ENCODE measurements at places on chromosomes 7 and 10.

DNA sequence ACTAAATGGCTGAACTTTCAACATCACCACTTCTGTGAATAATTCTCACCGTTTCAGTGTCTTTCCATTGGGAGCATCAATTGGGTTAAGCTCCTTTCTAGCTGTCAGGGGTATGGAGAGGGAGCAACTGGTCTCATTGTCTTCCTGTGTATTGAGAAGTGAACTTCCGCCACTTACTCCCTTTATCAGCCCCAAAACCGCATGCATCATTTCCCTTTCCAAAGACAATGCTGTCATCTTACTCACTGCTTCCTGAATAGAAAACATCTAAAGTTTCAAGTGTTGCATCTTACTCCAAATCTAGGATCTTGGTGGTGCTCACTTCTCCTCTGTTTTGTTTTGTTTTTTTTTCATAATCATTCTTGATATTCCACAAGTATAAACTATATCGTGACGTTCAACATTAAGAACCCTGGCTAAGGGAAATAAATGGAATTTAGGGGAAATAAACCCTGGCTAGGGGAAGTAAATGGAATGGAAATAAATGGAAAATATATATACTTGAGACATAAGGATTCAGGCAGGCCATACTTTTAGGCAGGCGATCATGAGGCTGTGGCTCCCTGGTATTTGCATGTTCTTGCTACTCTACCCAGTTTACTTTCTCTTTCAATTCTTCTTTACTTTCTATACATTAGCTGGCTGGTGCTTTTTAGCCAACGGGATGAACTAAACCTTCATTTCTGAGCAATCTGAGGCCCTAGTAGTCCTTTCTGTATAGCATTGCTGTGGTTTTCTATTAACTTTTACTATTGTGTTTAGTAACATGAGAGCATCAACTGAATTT lies 371.9 kb downstream of the BMPER start:
- DNase-seq: no peak

DNA sequence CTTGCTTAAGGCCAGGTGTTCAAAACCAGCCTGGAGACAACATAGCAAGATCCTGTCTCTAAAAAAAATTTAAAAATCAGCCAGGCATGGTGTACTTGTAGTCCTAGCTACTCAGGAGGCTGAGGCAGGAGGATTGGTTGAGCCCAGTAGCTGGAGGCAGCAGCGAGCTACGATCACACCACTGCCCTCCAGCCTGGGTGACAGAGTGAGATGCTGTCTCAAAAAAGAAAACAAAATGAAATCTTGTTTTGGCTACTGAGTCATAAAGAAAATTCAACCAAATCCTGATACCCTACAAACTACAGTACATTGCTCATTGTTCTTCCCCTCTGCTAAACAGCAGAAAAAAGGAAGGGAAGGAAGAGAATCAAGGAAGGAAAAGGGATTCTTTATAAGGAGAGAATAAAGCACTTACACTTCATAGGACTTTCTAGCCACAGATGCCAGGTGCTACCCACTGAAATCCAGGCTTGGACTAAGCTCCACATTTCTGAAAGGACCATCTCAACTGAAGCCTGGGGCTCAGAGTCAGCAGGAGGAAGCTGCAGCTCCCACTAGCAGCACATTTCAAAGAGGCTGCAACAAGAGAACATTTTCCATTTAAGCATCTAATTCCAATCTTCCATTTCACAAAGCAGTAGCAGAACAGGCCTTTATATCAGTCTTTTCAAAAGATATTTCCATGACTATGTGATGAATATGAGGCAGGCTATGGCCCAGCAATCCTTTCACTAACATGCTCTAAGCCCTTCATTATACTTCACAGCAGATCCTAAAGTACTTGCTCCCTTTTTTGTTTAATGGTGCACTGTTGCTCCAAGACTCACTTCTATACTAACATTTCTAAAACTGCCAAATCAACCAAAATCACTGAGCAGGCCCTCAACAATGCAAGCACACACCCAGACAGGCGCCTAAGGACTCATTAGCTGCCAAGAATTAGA lies 13.5 kb downstream of the TNPO3 start:
- DNase-seq: no peak

DNA sequence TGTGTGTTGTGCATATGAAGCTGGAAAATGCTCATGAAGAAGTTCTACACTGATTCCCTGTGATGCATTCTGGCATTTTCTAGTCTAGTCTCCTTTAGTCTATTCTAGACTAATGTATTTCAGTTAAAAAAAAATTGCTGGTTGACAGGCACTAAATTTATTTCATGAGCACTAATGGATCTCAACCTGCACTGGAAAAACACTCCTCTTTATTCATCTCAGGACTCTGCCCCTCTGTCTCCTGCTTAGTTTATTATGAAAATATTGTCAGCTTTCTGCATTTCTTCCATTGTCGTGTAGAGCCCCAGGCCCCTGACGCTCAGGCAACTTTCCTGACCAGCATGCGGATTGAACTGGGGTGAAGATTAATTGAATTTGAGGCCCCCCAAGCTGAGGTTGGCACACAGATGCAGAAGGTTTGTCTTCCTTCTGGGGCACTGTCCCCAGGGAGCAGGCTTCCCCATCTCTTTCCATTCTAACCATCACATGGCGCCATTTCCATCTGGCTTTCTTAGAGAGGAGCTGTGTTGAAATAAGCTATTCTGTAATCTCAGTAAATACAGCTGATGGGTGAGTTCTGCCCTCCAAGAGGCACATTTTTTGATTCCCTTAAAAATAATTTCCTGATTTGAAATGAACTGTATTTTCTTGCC lies 128.7 kb downstream of the INSYN2A start:
- no peak for DNase-seq

DNA sequence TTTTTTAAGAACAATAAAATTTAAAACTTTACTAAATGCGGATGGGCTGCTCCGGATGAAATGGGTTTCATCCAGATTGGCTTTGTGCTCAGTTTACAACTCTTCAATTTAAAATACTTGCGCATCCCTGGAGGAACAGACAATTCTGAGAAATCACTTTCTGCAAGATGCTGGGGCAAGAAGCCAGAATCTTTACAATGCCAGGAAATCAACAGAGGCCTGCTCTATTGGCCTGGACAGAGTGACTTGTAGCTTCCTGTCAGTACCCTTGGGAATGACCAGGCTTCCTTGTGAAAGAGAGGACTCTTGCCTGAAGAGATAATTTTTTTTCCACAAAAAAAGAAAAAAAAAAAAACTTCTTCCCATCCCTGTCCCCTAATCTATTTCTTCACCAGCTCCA lies 3.9 kb upstream of the FAM13C start:
- no peak for DNase-seq

- no peak for DNase-seq
These were observed 19.4 kb upstream of the SRGN start for GRCh38 chr10:69068549-69068948.

DNA sequence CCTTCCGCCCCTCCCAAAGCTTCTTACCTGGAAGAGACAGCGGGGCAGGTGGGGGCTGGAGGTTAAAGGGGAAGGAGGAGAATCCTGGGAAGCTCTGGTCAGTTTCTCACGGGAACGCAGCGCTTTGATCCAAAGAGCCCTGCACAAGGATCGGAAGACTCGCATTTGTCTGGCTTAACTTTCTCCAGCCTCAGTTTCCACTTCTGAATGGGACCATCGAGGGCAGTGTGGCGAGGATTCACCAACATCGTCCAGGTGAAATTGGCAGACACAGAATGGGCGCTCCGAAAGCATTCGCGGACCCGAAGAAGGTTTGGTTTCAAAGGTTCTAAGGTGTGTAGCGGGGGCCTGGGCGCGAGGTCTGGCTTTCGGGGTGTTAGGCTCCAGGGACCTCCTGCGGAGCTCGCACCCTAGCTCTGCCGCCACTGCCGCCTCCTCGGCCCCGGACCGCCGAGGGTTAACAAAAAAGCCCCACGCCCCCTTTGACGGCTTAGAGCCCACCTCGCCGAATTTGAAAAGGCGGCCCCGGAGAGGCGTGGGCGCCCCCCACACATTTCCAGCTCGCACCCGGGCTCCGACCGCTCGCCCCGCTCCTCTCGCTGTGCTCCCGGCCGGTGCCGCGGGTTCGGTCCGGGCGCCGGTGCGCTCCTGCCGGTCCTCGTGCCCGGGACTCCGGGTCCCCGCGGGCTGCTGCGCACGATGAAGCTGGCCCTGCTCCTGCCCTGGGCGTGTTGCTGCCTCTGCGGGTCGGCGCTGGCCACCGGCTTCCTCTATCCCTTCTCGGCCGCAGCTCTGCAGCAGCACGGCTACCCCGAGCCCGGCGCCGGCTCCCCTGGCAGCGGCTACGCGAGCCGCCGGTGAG lies at the start of gene COL26A1:
COL26A1 (plus strand) TSS at position 542 of the 862 bp plus-strand sequence; CDS start at position 700, 158 bp downstream.
- DNase-seq: no peak

DNA sequence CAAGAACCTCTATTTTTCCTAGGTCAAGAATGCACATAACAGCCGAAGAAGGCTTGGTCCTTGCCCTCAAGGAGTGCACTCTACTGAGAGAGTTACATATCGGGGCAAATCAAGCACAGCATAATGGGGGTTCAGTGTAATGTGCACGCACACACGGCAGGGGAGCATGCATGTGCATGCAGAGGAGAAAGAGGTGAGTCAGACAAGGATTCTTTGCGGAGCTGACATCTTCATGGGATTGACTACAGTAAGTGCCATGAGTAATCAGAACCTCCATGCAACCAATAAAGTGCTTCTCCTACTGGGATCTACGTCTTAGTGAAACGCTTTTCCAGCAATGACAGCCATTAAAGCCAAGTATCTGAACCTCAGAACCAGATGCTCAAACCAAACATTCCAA lies 123.6 kb downstream of the RNF216 start:
- no peak for DNase-seq

DNA sequence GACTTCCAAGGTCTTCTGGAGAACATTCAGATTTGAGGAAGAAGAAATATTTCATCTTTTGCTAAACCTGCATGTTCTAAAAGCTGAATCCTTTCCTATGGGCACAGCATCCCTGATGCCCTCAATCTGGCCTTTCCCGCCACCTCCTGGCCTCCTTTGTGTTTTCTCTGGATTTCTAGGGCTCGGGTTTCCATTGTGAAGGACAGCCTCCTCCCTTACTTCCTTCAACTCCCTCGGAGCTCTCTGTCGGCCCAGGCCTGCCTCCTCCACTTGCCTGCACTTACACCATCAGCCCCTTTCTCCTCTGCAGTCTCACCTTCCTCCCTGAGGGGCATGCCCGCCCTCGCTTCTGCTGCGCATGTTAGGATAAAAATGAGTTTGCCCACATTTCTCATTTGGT lies 75.4 kb downstream of the WIPF3 start:
- no peak for DNase-seq

GRCh38 chr7:10727636-10728035 lies 246.0 kb upstream of the PHF14 start:
- no peak for DNase-seq

DNA sequence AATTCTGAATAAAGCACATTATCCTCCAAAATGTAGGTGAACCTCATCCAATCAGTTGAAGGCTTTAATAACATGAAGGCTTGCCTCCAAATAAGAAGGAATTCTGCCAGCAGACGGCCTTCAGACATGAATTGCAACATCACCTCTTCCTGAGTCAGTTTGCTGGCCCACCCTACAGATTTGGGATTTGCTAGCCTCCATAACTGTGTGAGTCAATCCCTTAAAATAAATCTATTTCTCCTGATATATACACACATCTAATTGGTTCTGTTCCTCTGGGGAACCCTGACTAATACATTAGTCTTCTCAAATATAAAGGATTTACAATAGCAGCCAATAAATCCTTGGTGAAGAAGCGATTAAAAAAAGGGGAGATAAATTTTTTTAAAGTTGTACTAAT lies 34.8 kb upstream of the OSBPL3 start:
- DNase-seq: no peak

GRCh38 chr7:129210256-129210988 lies 14.4 kb upstream of the AHCYL2 start:
- DNase-seq: peak; percentile 74

Measured in activated CD4-positive, CD25-positive, alpha-beta regulatory T cell treated with anti-CD3 and anti-CD28 coated beads, Interleukin-2, amount 50 U/mL, for 72 hours (primary cell).